NCI-H526 (cell line): ENCODE measurements at places on chromosomes 1 and 21.

GRCh38 chr1:178513278-178513983 is 522 bp downstream of the TEX35 start:
- DNase-seq = peak; percentile 30

DNA sequence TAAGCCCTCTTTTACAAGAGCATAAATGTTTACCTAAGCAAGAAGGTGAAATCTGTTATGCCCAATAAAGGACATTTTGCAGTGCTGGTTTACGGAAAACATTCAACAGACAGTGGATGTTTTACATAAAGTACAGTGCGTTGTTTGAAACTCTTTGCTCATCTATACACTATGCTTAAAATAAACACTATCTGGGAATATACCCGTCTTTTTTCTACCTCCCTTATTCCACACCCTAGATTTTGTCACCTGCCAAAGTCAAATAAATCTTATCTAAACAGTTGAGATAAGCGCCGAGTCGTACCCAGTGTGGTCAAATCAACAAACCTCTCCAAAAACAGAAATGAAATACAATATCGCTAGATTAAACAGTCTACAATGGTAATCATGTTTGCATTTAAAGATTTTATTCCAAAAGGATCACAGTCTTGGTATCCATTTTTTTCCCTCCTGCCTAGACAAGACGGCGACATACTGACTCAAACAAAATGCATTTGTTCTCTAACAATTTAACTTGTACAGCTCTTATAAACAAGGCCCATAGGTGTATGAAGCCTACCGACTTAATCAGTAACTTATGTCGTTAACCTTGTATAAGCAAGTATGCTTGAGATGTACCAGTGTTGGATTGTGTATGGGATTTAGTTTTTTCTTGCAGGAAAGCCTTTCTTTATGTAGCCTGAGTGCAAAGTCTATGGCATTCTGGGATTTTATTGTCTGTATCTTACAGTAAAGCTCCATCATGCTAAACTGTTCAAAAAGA is 189.1 kb downstream of the FMN2 start:
- DNase-seq = no peak

- no peak for DNase-seq
Measured at GRCh38 chr1:203521812-203522211, 27.9 kb downstream of the OPTC start.

- no peak for DNase-seq
Measured at GRCh38 chr1:212692774-212693644, 6.6 kb downstream of the BATF3 start.

DNA sequence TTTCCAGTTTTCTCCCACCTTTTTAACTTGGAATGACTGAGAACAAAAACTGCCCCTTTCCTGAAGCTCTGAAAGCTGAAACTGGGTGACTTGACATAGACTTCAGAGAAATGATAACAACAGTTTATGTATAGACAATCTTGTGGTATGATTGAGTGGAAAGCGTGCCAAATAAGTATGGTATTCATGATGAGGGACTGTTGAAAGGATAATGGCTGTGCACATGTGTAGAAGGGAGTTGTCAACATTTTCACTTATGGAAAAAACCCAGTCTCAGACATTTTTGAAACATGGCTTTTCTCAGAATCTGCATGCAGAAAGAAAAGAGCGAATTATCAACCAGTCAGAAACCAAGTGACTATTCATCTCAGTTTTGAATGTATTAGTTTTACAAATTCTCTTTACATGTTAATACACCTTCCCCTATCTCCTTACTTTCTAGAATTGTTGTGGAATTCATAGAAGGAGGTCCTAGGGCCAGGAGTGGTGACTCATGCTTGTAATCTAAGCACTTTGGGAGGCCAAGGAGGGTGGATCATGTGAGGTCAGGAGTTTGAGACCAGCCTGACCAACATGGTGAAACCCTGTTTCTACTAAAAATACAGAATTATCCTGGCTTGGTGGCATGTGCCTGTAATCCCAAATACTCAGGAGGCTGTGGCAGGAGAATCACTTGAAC is 261.2 kb downstream of the S1PR1 start:
- DNase-seq = no peak

DNA sequence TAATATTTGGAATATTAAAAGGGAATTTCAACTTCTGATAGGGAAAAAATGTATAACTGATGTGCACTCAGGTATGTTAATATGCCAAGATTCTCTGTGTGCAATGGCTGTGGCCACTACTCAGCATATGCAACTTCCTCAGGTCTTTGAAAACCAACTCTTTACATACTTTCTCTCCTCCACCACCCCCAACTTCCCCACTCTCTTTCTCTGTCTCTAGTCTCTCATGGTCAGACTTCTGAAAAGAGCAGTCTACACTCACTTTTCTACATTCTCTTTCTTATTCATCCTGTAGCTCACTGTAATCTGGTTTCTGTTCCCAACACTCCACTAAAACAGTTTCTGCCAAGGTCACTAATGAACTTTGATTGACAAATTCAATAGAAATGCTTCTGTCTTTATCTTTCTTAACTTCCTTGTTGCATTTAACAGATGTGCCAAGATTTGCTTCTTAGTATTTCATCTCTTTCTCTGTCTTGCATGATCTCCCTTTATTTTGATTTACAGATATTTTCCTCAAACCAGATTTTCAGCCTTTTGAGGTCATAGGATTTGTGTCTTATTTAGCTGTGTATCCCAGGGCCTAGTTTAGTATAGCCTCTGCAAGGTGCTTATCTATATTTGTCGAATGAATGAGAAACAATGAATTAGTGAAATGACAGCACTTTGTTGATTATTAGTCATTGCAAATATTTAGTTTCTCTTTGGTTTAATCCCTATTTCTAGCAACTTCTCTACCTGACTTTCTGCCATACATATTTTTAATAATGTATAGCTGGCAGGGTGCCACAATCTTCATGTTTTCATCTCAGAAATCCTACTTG is 168.9 kb downstream of the LMO4 start:
- no peak for DNase-seq
